Muscle of arm (tissue), 14 donors: ENCODE measurements at places on chromosomes 2 and 18. TPM values are rescaled to one million over a fixed set of nuclear protein-coding genes. Genes with fewer than 3 reads are reported as not detected.

GRB14 gene
- polyA plus RNA-seq = 4.7 TPM

CACNB4 gene
- polyA plus RNA-seq = 6.0 TPM

RDH14 gene
- 23.1 TPM for polyA plus RNA-seq

SERPINB3 gene
- not detected for polyA plus RNA-seq

CXCR2 gene
- polyA plus RNA-seq = 0.20 TPM

POMC gene
- polyA plus RNA-seq = 2.2 TPM

CDH2 gene
- polyA plus RNA-seq = 5.7 TPM

SLC14A1 gene
- polyA plus RNA-seq = 0.72 TPM

SCN2A gene
- polyA plus RNA-seq = not detected

CFAP53 gene
- 0.11 TPM for polyA plus RNA-seq

INHBB gene
- 1.0 TPM for polyA plus RNA-seq

SULT1C4 gene
- not detected for polyA plus RNA-seq

DIPK1C gene
- polyA plus RNA-seq = 8.2 TPM

MAL gene
- 4.5 TPM for polyA plus RNA-seq

GLB1L gene
- 4.7 TPM for polyA plus RNA-seq

LDAH gene
- polyA plus RNA-seq = 18.4 TPM

SERPINB10 gene
- polyA plus RNA-seq = not detected

LYG1 gene
- 3.2 TPM for polyA plus RNA-seq

REG1A gene
- polyA plus RNA-seq = not detected

PDCD1 gene
- polyA plus RNA-seq = not detected

ALLC gene
- polyA plus RNA-seq = not detected

UGT1A9 gene
- not detected for polyA plus RNA-seq

CENPA gene
- 6.7 TPM for polyA plus RNA-seq
